H1 (cell line): ENCODE measurements at places on chromosomes 16 and 17.

DNA sequence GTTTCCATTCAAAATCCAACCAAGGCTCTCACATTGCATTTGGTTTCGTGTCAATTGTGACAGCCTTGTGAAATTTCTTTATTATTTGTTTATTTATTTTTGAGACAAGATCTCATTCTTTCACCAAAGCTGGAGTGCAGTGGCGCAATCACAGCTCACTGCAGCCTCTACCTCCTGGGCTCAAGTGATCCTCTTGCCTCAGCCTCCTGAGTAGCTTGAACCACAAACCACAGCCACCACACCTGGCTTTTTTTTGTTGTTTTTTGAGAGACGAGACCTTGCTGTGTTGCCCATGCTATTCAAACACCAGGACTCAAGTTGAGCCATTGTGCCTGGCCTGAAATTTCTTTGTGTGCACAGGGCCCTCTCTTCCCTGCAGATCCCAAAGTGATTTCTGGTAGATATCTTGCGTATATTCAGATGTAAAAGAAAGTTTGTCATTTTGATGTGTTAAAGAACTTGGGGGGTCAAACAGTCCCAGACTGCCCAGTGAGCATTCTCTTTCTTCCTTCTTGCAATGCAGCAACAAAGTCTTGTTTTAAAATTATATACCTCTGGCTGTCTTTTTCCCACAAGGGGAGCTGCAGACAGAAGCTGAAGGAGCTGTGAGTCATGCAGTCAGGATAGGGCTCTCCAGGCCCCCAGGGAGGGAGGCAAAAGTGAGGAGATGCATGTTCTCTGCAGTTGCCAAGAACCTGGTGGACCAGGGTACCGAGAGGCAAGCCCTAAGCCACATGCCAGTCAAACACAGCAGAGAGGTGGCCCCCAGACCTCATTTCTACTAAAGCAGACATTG, 15.5 kb upstream of the USP22 start:
- H3K4me1 ChIP-seq: peaks cover 3% of the 10 kb centered on the region; the same call in 1 of the 2 replicates
- DNase-seq: no peak
- no peak overlapping the region for H3K4me3 ChIP-seq
- no peak overlapping the region for H3K27ac ChIP-seq

GRCh38 chr16:67661101-67661761, 471 bp downstream of the PARD6A start:
- peak overlapping the region; percentile 86 for H3K4me3 ChIP-seq
- no peaks in the 10 kb centered on the region for H3K36me3 ChIP-seq
- peak; percentile 76 for DNase-seq
- H3K27ac ChIP-seq: no peak overlapping the region

GRCh38 chr17:68628576-68628957, 27.4 kb upstream of the FAM20A start:
- H3K27ac ChIP-seq: no peak overlapping the region
- H3K36me3 ChIP-seq: no peaks in the 10 kb centered on the region
- DNase-seq: no peak
- H3K4me3 ChIP-seq: no peak overlapping the region
- no peaks in the 10 kb centered on the region for H3K27me3 ChIP-seq

GRCh38 chr17:72192800-72193192, 72.0 kb downstream of the SOX9 start:
- H3K27me3 ChIP-seq: no peaks in the 10 kb centered on the region
- no peak overlapping the region for H3K27ac ChIP-seq
- no peaks in the 10 kb centered on the region for H3K4me1 ChIP-seq
- H3K36me3 ChIP-seq: no peaks in the 10 kb centered on the region

- no peak for DNase-seq
- H3K4me3 ChIP-seq: no peak overlapping the region
- H3K4me1 ChIP-seq: no peaks in the 10 kb centered on the region
- no peak overlapping the region for H3K27ac ChIP-seq
Measured at GRCh38 chr16:66170989-66171388, 195.5 kb upstream of the CDH5 start.

- H3K27me3 ChIP-seq: no peaks in the 10 kb centered on the region
- no peak overlapping the region for H3K27ac ChIP-seq
- no peaks in the 10 kb centered on the region for H3K4me1 ChIP-seq
- no peak for DNase-seq
- H3K4me3 ChIP-seq: no peak overlapping the region
Measured at GRCh38 chr16:67100569-67101310, 9.0 kb upstream of the PHAF1 start.

DNA sequence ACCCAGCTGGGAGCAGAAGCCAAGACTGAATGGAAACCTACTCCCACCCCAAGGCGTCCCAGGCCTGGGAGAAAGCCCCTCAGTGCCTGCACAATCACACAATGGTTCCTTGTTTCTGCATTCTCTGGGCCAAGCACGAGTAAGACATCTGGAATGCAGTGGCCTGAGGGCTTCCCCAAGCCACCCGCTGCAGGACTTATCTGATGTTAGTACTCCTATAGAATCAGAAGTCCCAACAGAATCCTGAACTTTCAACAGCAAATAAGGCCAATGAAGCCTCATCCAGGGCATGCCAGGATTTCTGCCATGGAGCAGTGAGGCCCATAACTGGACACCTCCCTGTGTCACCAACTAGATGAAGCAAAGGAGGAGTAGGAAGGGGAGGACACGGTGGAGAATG, 28.6 kb downstream of the MYO18A start:
- H3K4me3 ChIP-seq: no peak overlapping the region
- no peak overlapping the region for H3K27ac ChIP-seq
- H3K36me3 ChIP-seq: no peaks in the 10 kb centered on the region
- H3K4me1 ChIP-seq: peaks cover 26% of the 10 kb centered on the region
- no peaks in the 10 kb centered on the region for H3K27me3 ChIP-seq

DNA sequence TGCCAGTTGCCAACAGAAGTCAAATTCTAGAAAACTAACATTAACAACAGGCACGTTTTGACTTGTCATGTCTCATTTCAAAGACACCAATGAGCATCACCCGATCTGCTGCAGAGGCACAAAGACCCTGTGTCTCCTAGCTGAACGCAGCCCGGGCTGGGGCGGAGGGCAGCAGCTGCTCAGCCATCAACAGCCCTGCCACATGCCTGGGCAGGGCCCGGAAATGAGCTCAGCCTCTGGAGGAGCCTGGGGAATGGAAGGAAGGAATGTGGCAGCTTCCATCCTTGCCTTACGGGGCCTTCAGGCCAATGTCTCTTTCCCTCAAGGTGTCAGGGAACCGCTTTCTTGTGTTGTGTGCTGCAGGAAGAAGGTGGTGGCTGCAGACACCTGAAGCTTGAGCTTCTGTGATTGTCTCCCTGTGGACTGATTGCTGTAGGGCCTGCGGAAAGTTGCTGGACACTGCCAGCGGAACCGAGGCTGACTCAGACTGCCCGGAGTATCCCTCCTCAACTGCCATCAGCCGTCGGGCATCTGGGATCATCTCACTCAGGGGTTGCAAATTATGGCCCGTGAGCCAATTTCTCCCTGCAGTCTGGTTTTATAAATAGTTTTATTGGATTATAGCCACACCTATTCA, 7.3 kb downstream of the CDH13 start:
- H3K4me3 ChIP-seq: no peak overlapping the region
- no peaks in the 10 kb centered on the region; the same call in 1 of the 2 replicates for H3K4me1 ChIP-seq
- no peak overlapping the region for H3K27ac ChIP-seq
- H3K36me3 ChIP-seq: no peaks in the 10 kb centered on the region
- peaks cover under 1% of the 10 kb centered on the region; the same call in 1 of the 2 replicates for H3K27me3 ChIP-seq
- no peak for DNase-seq
